Dorsolateral prefrontal cortex (tissue), 122 donors: ENCODE measurements at places on chromosomes 11 and 22. TPM values are rescaled to one million over a fixed set of nuclear protein-coding genes. Genes with fewer than 3 reads are reported as not detected.

FBLN1 gene
- 52.4 TPM for total RNA-seq

CTSF gene
- total RNA-seq = 141 TPM

OR8D1 gene
- total RNA-seq = not detected

TMPRSS5 gene
- total RNA-seq = 19.4 TPM

BBOX1 gene
- total RNA-seq = 23.6 TPM

KRTAP5-3 gene
- not detected for total RNA-seq

CSRP3 gene
- not detected for total RNA-seq

GRCh38 chr11:64876835-64877341 is 1.5 kb downstream of the EHD1 start:
- no peak for DNase-seq

GRCh38 chr11:89736566-89736965 is 26.5 kb downstream of the TRIM77 start:
- DNase-seq = no peak

DNA sequence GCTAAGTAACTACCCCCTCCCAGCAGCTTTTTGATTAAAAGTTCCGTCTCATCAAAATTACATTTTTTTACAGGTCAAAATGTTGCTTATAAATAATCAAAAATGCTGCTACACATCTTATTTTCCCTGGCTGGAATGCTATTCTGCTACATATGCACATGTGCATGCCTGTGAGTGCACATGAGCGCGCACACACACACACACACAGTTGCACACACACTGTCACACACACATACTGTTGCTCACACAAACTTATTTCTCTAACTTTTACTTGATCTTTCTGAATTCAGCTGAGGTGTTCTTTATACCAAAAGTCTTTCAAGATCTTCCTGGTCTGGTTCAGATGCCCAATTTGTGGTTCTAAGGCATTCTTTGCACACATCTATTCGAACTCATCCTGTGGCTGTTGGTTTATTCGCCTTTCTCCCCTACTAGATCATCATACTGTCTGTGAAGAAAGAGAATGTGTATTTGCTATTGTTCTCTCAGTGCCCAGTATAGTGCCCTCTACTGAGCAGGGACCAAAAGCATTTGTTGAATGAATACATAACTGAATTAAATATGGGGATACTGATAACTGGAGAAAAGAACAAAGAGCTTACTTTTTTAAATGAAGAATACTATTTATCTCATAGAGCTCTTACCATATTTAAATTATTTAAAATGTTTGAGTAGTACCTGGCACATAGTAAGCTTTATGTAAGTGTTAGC is 68.1 kb upstream of the CCDC179 start:
- no peak for DNase-seq

DNA sequence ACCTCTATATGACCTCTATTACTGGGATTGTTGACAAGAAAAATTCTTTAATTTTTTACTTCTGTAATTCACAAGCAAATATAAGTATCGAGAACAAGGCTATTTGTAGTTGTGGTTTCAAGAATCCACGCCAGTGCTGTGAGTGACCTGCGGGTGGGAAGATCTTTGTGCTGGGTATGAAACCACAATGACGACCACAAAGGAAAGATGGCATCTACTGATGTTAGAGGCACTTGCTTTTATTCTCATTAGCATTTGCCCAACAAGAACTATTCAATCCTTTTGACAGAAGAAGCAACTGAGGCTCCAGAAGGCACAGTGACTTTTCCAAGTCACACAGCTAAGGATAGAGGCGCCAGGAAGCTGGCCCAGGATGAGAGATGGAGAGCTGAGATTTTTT is 1054.9 kb downstream of the TBC1D22A start:
- no peak for DNase-seq

- no peak for DNase-seq
Measured at GRCh38 chr22:45948081-45948648, 28.8 kb downstream of the WNT7B start.

GRCh38 chr11:44529895-44530412 is 35.5 kb upstream of the CD82 start:
- no peak for DNase-seq

DNA sequence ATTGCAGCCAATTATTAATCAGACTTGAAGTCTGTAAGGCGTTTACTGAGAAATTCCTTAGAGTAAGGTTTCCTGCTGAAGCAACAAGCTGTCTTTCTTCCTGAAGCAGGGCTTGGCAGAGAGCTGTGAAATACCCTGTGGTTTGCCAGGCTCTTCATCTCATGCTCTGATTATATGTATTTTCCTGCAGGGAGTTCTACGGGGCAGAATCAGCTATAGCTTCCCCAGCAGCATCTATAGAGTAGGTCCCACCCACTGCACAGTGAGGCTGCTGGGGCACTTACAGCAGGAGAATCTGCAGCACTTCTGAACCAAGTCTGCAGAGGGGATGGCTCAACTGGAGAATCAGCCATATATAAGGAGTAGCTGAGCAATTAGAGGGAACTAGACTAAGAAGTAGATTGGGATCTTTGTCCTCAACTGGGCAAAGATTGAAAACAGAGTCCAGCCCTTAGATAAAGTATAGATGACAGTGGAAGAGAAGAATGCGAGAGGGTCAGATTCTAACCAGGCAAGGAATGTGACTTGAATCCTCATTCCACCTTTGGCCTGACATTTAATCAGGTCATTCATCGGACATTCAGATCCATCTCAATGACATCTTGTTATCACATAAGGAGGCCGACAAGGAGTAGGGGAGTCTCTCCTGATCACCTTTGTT is 37.6 kb downstream of the CNTF start:
- no peak for DNase-seq

- DNase-seq = no peak
Measured at GRCh38 chr11:102705626-102706025, at the start of gene MMP27. TSS of gene MMP27 (minus strand) at chr11:102705769. CDS start at chr11:102705714, 55 bp downstream.

DNA sequence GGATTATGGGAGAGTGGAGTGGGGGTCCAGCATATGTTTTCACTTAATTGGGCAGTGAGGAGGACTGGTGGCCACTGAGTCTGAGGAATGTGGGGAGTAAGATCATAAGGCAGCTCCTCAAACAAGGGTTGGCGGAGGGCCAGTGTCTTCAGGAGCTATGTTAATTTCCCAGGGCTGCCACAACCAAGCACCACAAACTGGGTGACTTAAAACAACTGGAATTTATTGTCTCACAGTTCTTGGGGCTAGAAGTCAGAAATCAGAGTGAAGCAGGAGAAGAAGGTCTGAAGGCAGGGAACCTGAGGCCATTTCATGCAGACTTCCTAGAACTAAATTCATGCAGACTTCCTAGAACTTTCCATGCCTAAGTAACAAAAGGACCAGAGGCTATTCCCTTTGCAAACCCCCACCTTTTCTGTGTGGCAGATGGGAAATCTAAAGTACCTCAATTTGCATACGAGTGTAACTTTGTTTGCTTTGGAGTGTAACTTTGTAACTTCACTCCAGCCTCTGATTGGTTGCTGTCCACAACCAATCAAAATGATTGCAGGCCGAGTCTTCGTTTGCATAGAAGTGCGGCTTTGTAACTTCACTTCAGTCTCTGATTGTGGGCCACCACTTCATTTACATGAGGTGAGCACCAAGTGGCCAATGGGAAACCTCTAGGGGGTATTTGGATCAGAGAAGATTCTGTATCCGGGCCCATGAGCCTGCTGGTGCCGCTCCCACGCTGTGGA is 50.5 kb upstream of the ZBED5 start:
- DNase-seq = no peak
